Fibroblast of villous mesenchyme (primary cell): ENCODE measurements at places on chromosomes 1 and 21.

DNA sequence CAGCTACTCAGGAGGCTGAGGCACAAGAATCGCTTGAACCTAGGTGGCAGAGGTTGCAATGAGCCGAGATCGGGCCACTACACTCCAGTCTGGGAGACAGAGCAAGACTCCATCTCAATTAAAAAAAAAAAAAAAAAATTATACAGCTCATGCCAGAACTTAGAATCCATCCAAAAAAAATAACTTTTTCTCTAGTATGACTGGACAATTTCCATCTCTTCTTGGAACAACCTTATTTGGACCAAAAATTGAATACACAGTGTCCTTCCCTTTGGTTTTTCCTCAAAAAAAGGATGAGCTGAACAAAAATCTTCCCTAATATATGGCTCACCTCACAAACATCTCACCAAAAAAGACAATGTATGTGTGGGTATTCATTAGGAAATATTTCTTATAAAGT lies 73.7 kb downstream of the TOR3A start:
- DNase-seq = no peak

DNA sequence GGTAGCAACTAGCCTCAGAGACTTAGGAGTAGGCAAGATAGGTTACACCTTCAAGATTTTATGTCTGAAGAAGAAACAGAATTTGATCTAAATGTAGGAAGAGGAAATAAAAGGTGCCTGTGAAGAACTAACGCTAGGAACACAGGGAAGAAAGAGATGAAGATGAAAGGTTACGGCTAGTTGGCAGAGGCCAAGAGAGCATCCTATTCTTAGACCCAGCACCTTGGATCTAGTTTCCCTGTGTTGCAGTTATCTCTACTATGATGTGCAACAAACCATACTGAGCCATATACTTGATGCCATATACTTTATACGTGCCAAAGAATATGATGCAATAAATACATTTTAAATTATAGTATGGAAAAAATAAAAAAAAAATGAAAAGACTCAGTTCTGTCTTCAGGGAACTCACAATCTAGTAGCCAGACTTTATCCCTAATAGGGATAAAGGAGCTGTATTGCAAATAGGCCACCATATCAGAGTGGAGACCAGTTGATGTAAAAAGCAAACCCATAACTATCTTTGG lies 181.1 kb downstream of the PBX1 start:
- no peak for DNase-seq

DNA sequence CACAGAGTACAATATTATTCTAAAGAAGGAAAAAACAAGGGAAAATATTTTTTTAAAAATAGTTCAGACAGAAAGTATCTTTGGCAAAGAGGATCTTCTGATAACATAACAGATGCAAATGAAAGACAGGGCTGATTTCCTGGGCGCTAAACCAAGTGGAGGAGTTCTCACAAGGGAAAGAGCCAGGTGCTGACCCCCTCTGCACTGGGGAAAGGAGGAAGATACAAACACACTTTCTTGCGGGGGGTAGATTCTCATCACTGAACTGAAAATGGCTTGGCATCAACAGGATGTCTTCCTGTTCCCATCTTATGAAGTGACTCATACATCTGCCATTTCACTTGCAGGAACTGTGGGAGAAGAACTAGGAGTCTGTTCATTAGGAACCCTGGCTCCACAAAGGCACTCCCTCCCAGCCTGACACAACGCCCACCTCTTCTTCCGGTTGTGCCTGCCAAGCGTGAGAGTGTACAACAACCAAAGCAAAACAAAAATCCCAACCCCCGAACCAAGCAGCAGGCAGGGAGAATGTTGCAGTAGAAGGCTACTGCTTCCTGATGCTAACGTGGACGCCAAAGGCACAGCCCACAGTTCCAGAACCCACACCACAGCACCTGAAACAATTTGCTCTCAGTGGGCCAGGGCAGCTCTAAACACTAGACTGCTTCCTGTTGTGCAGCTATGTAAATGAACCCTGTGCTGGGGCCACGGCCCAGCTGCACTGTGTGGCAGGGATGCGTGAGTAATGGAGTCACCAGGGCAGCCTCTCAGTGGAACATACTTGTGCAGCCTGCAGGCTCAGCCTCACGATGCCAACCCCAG lies 51.0 kb downstream of the GADD45A start:
- DNase-seq = peak; percentile 88

- peak; percentile 28 for DNase-seq
Observed at GRCh38 chr1:26538480-26539412, 9.2 kb downstream of the RPS6KA1 start.
